ENCODE measurements at places on chromosomes 3 and 15.

DNA sequence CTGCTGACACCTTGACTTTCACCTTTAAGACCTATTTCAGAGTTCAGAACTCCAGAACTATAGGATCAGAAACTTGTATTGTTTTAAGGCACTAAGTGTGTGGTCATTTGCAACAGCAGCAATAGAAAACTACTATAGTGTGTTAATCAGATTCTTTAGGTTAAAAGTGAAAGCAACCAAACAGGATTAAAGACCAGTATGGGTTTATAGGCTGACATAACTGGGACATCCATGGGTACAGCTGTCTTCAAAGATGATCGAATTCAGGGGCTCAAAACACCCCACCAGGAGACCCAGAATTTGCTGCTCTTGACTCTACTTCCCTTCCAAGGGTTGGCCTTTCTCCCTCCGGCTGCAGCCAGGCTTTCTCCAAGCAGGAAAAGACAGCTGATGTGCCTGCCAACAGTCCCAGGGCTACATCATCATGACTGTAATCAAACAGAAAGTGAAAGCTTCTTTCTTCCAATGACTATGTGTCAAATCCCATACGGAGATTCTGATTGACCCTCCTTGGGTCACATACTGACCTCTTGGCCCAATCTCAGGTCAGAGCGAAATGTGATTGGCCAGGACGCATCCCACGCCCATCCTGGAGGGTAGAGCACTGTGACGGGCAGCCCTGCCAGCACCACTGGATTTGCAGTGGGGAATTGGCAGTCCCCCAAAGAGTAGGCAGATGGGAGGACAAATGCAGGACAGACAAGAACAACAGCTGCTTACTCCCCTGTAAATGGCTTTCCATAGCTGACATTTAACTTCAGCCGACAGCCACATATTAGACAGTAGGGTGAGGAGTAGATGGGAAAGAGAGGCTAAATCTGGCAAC lies 51.4 kb upstream of the RNF7 start:
- DNase-seq: no peak

GRCh38 chr15:33022629-33023028 lies 171.9 kb downstream of the FMN1 start:
- no peak for DNase-seq

DNA sequence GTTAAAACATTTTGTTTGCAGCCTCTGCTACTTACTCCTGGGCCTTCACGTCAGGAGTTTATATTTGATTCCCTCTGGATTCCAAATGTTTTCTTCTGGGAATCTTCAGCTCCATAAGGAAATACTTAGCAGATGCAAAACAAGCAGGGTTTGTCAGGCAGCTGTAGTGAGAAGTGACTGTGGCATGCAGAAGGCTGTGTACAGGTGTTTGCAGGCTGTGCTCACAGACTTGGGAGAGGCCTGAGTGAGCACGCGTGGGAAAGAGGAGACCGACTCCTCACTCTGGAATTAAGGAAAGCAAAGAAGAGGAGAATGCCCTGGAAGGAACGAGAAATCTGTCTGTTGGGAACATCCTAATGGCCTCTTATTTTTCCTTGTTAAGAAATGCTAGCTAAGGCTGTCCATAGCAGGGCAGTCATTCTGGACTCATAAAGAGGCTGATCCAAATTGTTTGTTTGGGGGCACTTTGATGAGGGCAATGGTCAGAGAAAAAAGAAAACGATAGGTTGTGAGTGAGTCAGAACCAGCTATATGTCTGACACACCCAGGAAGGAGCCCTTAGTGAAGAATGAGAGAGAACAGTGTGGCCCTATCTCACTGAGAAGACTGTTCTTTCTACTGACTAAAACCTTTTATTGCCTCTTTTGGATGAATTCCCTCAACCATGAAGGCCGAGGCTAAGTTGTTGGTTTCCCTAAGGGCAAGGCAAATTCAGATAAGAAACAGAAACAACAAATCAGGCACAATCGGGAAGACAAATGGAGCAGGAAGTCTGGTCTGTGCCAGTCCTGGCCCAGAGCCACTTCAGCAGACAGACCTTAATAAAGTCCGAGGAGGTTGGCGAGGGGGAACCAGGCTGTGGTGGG lies 82.6 kb downstream of the TGFBR2 start:
- DNase-seq: no peak

DNA sequence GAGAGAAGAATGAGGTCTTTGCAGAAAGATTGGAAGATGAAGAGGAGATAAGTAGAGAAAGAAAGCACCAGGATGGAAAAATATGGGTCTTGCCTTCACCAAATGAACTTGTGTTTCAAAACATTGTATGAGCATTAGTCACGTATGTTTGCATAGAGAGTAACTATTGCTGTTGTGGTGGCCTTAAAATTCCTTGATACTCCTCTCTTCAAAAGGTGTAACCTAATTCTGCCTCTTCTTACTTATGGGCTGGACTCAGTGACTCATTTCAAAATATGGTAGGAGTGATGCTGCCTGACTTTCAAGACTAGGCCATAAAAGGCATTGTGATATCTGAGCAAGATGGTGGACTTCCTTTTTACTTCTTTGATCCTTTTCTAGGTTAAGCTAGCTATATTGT lies 228.7 kb upstream of the ZNF385D start:
- DNase-seq: no peak

- DNase-seq: no peak
These were observed 123.8 kb upstream of the PHLDB2 start for GRCh38 chr3:111735243-111735758.

- no peak for DNase-seq
These were observed 15.8 kb upstream of the STIMATE start for GRCh38 chr3:52912885-52913731.

- DNase-seq: no peak
These were observed 202.3 kb upstream of the SUCLG2 start for GRCh38 chr3:67856718-67857117.

DNA sequence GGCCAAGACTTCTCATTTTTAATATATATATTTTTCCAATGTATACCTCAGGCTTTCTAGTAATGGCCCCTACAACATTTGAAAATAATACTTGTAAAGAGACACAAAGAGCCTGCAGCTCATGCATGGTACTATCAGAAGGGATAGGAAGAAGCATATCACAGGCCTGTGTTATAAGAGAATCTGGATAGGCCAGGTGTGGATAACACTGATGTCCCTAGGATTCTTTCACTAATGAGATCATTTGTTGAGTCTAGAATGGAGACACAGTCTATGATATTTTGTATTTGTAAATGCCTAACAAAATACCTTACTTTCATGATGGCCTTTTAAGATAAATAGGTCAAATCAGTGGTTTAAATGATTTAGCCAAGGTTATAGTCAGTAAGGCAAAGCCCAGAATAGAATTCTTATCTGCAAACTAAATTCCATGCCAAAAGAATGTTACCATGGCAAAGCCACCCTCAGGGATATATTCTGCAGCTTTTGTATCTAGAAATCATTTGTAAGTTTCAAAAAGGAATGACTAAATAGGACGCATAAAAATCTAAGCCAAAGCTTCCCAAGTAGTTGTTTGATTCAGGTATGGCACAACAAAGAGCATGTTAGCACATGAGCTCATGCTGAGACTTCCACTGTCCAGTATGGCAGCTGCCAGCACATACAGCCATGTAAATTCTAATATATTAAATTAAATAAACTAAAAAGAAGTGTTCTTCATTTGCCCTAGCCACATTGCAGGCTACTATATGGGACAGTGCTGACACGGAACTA lies 10.0 kb downstream of the DCP1A start:
- DNase-seq: no peak

- DNase-seq: peak; percentile 22
These were observed 9.9 kb upstream of the LEKR1 start for GRCh38 chr3:156816091-156816793.

DNA sequence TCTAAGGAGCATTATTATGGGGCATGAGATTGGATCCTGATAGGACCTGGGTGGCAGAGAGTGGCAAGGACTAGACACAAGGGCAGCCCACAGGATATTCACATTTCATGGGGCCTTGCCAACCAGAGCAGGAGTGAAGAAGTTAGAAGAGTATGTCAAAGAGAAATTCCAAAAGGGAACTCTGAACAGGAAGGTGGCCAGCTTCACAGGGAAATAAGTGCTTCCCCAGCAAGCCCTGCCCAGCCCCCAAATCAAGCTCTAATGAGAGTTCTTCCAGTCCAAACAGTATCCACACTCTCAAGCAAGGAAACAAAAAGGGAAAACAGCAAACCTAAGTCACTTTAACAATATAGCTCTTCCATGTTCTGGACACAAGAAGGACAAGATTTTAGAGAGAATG lies 130.2 kb upstream of the COL8A1 start:
- no peak for DNase-seq

DNA sequence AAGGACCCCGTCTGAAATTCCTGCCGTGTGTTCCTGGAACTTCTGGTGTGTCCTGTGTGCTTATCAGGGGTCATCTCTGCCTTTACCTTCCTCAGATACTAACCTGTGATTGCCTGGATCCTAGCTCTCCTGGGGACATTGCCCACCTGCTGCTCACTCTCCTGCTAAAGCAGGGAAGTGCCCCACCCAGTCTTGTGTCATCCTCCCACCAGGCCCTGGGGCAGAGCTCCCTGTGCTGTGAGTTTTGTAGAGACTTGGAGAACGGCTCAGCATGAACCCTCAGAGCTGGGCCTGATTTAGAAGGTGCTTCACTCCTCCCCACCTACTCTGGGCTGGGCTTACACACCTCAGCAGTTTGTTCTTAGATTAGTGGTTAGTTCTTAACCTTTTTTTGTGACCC lies 3.8 kb upstream of the TMEM44 start:
- DNase-seq: no peak

DNA sequence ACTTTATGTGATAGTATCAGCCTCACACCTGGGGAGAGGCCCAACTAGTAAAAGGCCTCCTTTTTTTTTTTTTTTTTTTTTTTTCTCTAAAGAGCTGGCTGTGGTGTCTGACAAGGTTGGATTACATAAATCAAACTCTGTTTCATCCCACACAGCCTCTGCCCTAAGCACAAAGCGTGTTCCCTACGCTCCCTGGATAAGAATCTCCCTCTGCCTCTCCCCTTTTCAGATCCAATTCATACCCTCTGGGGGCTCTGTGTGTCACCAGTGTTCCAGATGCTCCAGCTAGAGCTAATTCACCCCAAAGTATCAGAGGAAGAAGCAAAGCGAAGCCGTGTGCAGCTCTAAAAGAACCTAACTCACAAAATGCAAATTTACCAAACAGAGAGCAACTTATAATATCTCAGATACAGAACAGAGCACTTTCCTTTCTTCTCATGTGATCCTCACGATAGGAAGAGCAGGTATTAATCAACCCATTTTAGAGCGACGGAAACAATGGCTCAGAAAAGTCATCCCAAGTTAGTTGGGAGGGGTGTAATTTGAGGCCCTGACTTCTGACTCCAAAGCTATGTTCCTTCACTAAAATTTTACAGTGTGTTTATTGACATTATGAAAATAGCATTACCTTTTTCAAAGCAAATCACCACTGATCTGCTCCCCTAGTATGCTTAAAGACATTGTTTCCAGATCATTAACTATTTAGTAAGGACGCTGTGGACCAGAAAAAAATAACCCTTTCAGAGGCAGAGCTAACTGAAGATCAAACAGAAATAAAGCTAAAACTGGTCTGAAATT lies 12.4 kb downstream of the BMF start:
- no peak for DNase-seq

DNA sequence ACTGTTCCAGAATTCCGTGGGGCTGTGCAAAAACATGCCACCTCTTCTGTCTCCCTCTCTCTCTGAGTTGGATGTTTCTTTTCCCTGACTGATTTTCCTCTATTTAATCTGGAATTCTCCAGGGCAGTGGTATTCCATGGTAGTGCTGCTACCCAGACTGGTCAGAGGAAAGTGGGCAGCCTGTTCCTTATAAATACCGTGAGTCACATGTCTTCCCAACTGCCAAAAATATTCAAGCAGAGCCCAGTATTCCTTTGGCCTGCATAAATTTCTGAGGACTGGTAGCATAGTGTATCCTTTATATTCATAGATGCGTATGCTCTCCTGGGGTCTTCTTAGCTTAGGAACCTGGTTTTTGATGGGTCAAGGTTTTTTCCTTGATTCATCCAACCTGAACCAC lies 40.9 kb downstream of the CEMIP start:
- no peak for DNase-seq

GRCh38 chr15:32825219-32825618 lies 107.4 kb downstream of the GREM1 start:
- DNase-seq: no peak

GRCh38 chr15:73005032-73005431 lies 47.2 kb upstream of the NEO1 start:
- no peak for DNase-seq

- no peak for DNase-seq
These were observed 638.2 kb downstream of the IGSF11 start for GRCh38 chr3:118396491-118396890.

- DNase-seq: no peak
These were observed 109.2 kb downstream of the CD47 start for GRCh38 chr3:107981471-107982111.

- DNase-seq: no peak
These were observed 210.1 kb upstream of the NR2E3 start for GRCh38 chr15:71600237-71600636.

DNA sequence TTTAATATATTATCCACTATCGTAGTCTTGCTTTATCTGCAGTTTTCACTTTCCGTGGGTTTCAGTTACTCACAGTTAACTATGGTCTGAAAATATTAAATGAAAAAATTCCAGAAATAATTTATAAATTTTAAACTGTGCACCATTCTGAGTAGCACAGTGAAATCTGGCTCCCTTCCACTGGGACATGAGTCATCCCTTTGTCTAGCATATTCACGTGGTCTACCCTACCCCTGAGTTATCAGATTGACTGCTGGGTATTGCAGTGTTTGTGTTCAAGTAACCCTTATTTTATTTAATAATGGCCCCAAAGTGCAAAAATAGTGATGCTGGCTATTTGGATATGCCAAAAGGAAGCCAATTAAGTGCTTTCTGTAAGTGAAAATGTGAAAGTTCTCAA lies 539.5 kb upstream of the AGTR1 start:
- no peak for DNase-seq

DNA sequence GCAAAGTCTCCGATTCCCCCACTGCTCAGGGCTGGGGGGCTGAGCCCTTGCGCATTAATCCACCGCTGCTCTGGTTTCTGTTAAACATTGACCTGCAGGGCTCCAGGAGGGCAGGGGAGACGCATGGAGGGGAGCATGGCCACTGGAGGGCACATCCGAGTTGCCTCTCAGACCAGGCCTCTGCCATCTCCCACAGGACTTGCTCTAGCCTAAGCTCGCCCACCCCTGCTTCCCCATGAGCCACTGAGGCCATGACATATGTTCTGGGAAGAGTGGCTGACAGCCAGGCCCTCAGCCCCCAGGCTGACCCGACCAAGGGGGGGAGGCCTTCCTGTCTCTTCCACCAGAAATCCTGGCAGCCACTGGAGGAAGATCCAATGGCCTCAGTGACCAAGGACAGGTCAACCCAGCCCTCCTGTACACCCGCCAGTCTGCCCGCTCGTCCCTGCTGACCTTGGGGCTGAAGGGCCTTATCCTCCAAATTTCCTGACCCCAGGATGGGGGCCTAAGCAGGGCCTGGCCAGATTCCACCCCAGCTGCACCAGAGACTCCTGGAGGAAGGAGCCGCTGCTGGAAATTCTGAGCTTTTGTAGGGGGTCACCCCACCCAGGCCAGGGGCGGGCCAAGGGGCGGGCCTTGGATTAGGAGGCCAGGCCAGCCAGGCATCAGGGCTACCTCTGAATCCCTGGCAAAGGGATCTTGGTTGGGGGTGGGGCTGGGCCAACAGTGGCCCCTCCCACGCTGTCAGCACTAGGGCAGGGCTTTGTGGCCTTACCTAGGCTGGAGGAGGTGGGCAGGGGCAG lies at the start of gene HYAL1:
Gene HYAL1, minus strand, starts transcription at position 562 of the 803 bp plus-strand sequence. CDS start 618 bp downstream, outside the sequence.
- no peak for DNase-seq
